ENCODE measurements at places on chromosomes 5 and 9. TPM values are rescaled to one million over a fixed set of nuclear protein-coding genes. Genes with fewer than 3 reads are reported as not detected.

DNA sequence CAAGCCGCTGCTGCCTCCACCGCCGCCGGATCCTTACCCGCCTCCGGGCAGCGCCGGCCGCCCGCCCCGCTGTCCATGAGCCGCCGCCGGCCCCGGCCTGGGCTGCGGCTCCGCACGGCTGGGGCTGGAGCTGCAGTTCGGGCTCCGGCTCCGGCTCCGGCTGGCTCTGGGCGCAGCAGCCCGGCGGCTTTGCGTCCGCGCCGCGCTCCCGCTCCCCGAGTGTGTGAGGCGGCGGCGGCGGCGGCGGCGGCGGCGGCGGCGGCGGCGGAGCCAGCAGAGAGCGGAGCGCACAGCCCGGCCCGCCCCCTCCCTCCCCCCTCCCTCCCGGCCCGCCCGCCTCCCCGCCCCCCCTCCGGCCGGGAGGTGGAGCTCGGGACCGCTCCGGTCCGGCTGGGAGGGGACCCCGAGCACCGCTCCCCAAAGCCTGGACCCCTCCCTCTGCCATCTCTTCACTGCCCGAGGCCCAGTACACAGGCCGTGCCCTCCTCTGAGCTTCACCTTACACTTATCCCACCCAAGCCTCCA is at the start of gene PCDH1:
Gene PCDH1, minus strand, starts transcription at position 225 of the 525 bp plus-strand sequence. Its CDS starts 148 bp downstream, at position 77.
- peak within 1 kb of the TSS; percentile 42 for H3K4me3 ChIP-seq
- H3K27me3 ChIP-seq = peaks cover 78% of the 10 kb centered on the region
- no peaks in the 10 kb centered on the region for H3K36me3 ChIP-seq
- peaks cover 19% of the 10 kb centered on the region for H3K4me1 ChIP-seq

DNA sequence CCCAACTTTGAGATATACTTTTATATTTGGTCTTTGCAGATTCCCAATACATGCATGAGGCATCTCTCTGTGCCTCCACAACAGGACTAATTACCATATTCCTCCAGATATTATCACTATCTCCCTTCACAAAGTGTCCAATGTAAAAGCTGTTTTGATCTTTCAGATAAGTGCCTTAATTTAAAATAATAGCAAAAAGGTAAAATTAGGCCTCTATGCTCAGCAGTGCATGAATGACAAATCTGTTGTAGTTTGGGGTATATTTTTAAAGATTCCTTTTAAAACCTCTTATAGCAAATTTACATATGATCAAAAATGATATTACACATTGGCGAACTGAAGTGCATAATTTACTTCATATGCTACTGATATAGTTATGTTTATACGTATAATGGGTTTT is 369.2 kb upstream of the CCNH start:
- H3K27ac ChIP-seq = no peak overlapping the region
- peaks cover 20% of the 10 kb centered on the region for H3K27me3 ChIP-seq
- no peaks in the 10 kb centered on the region for H3K4me1 ChIP-seq
- H3K4me3 ChIP-seq = no peak overlapping the region

DNA sequence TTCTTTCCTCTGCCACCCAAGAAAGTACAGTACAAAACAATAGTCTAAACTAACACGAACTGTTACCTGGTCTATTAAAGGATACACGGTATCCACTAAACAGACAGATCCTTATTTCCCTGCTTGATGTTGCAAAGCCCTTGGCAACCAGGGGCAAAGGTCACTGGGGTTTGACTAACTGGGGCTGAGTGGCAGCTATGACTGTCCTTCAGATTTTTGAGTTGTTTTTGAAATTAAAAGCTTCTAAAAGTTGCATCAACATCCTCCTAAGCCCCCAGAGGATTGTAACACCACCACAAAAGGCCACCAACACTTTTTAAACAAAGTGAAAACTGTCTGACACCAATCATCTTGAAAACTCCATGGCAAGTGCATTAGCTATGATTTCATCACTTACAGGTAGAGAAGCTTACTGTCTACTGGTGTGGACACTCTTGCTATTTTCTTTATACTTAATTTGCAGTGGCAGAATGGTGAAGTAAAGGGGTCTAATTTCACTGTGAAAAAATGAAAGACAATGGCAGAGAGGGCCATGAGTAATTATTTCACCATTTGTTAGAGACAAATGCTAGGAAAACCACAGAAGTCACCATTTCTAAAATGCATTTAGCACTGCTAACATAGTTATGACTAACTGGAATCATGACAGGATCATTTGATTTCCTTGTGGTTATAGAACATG is 292.4 kb downstream of the EFNA5 start:
- DNase-seq = no peak
- no peaks in the 10 kb centered on the region for H3K4me1 ChIP-seq
- H3K36me3 ChIP-seq = no peaks in the 10 kb centered on the region
- no peak overlapping the region for H3K4me3 ChIP-seq
- no peaks in the 10 kb centered on the region for H3K27me3 ChIP-seq
- H3K27ac ChIP-seq = no peak overlapping the region

Gene PCDHAC1
- total RNA-seq = not detected

- H3K36me3 ChIP-seq = no peaks in the 10 kb centered on the region
- no peak overlapping the region for H3K4me3 ChIP-seq
- DNase-seq = no peak
- H3K27me3 ChIP-seq = no peaks in the 10 kb centered on the region
Measured at GRCh38 chr5:44299394-44299793, 89.8 kb downstream of the FGF10 start.
